ENCODE measurements at places on chromosomes 5 and 9.

- DNase-seq: no peak
Measured at GRCh38 chr5:145796318-145796717, 38.8 kb downstream of the PRELID2 start.

GRCh38 chr9:105053209-105053652 is 125.3 kb upstream of the ABCA1 start:
- DNase-seq: no peak

DNA sequence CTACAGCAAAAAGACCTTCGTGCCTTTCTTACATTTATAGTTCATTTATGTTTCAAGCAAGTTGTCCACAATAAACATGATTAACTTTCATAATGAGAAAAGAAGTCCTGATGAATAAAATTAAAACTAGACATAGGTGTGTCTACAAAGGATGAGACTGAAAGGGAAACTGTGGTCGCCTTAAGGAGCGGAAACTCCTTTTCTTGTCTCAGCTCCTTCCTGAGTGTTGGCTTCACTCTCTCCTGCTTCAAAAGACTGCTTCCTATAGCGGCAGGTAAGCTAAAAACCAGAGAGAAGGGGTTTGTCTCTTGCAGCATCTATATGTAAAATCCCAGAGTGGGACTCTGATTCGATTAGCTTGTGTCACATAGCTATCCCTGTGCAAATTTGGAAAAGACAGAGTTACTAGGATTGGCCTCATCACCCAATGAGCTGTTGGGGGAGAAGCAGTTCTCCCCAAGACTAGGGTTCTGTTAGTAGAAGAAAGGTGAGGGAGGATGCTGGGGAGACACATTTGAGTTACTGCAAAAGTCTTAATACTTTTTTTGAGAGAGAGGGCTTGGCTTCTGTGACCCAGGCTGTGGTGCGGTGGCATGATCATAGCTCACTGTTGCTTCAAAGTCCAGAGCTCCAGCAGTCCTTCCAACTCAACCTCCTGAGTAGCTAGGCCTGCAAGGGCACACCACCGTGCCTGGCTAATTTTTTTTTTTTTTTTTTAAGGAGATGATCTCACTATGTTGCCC is 16.8 kb upstream of the CTSL start:
- no peak for DNase-seq

DNA sequence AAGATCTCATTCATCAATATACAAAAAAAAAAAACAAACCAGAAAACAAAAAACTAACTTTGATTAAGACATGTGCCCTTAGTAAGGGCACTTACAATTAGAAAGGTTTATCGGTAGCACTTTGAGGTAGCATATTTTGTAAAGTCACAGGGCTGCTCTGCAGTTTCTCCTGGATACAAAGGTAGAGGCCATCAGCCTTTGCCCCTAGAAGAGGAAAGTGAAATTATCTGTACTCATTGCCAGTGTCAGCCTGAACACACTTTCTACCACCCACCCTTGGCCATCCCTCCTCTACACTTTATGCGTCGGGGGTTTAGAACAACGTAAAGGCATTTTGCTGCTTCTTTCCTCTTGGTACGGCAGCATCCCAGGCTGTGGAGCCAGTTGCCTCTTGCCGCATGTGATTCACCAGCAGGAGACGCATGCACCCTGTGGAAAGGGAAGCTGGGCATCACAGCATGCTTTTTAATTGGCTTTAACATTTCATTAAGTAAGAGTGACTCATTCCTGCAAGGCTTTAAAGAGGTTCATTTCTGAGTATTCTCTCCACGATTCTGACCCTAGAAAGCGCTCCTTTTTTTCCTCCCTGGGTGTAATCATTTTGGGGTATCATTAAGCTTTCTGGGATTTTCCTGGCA is 84.6 kb downstream of the CEMIP2 start:
- no peak for DNase-seq

DNA sequence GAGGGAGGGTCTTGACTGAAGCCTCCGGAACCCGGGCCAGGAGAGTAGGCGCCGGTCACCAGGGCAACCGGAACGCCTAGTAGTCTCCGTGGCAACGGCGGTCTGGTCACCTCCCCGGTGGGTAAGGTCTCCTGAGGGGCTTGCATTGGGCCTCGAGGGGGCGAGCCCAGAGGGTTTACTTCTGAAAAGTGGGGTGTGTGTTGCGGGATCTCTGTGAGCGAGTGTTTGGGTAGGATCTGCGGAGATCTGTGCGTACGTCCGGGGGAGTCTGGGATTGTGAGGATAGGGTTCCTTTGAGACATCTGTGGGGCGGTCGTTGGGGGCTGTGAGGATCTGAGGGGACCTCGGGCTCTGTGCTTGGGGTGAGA is at the start of gene FAM221B:
TSS of gene FAM221B (minus strand) at position 17 of the 368 bp plus-strand sequence. CDS start 2,571 bp downstream, outside the sequence.
- DNase-seq: peak; percentile 45

GRCh38 chr5:126752081-126752785 is 24.7 kb upstream of the LMNB1 start:
- no peak for DNase-seq

DNA sequence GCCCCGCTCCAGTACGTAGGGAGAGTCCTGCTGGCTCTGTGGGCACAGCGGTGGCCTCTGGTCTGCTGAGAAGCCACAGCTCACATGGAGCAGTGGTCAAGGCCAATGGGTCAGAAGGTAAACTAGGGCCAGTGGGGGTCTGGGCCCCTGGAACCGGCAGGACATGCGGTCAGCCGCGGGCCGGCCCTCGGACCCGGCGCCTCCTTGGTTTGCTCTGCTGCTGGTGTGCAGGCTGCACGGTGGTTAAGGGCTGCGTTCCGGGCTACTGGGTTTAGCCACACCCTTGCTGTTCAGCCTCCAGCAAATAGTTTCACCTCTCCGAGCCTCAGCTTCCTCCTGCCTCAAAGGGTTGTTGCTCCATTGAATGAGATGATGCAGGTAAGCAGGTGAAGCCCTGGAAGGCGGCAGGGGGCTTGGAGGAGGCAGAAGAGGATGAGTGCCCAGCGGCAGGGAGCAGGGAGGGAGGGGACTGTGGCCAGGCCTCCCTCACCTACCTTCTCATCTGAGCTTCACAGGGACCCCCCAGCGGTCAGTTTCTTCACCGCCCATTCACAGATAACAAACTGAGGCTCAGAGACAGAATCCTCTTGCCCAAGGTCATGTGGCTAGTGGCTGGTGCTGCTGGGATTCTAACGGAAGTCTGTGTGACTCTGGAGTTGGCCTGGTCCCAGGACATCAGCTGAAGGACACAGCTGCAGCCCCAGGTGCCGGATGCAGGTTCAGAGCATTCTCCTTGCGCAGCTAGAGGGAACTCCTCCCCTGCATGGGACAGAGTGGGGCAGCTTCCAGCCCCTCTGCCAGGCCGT is 3.7 kb upstream of the COL5A1 start:
- DNase-seq: no peak

- DNase-seq: peak; percentile 72
Measured at GRCh38 chr5:78983601-78984438, 1.3 kb downstream of the ARSB start.

DNA sequence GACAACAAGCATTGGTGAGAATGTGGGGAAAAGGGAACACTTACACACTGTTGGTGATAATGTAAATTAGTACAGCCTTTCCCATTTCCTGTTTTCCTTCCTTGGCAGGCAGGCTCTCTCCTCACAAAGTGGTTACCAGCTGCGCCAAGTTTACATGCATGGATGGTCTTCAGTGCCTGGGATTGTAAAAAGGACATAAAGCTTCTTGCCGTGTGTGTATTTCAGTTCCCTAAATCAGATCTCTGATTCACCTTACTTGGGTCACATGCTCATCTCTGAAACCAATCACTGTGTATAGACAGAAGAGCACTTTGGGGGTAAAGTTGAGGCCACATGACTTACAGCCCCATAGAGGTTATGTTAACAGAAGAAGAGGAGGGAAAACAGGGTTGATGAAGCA is 92.8 kb downstream of the CAVIN4 start:
- DNase-seq: peak; percentile 2

GRCh38 chr5:109529520-109529919 is 119.7 kb upstream of the PJA2 start:
- DNase-seq: no peak

- DNase-seq: no peak
Measured at GRCh38 chr5:174064171-174064570, 18.7 kb downstream of the NSG2 start.

DNA sequence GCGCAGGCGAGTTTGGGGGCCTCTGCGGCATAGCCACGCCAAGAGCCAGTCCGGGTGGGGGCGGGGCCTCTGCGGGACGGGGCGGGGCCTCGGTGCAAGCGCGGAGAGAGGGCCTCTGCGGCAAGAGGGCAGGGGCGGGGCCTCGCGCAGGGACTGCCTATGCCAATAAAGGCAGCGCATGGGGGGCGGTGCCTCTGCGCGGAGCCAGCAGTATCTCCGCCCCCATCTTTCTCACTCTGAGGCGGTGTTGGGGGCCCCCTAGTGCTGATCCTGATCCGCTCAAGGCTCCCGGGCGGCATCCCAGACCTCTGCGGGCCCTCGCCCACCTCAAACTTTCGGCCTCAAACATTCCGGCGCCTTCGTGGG is 9.2 kb upstream of the GPRIN1 start:
- peak; percentile 28 for DNase-seq

- DNase-seq: no peak
Measured at GRCh38 chr9:74006935-74007334, 490.2 kb upstream of the RORB start.

DNA sequence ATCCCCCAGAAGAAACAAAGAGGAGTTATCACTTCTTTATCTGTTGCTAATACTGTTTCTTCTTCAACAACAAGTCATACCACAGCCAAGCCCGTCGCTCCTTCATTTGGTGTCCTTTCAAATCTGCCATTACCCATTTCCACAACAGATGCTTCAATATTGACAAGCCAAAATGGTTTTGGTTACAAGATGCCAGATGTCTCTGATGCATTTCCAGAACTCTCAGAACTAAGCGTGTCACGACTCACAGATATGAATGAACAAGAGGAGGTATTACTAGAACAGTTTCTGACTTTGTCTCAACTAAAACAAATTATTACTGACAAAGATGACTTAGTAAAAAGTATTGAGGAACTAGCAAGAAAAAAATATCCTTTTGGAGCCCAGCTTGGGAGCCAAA is 16.0 kb upstream of the HAND1 start:
- no peak for DNase-seq

DNA sequence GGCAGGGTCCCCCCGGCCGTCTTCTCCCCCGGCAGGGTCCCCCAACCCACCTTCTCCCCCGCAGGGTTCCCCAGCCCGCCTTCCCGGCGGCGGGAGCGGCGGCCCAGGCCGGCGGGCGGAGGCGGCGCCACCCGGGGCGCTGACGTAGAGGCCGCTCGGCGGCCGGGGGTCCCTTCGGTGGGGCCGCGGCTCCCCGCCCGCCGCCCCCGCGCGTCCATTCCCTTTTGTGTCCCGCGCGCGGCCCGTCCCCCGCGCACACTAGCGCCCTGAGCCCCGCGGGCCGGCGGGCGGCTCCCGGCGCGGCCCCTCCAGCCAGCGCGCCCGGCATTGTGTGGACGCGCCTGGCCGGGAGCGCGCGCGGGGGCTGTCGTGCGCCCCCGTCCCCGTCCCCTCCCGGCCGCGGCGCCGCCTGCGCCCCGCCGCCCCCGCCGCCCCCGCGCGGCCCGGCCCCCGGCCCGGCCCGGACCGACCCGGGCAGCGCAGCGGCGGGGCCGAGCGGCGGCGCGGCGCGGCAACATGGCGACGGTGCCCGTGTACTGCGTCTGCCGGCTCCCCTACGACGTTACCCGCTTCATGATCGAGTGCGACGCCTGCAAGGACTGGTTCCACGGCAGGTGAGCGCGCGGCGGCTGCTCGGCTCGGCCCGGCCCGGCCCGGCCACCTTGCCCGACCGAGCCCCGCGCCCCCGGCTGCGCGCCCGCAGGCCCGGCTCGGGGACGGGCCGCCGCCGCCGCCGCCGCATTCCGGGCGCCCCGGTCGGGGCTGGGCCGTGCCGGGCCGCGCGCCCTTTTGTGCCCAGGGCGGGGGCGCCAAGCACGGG is at the start of gene PHF2:
TSS of gene PHF2 (plus strand) at position 327 of the 820 bp plus-strand sequence. CDS start at position 517, 190 bp downstream.
- DNase-seq: no peak

- DNase-seq: no peak
Measured at GRCh38 chr5:59760785-59761348, 132.7 kb downstream of the PDE4D start.

DNA sequence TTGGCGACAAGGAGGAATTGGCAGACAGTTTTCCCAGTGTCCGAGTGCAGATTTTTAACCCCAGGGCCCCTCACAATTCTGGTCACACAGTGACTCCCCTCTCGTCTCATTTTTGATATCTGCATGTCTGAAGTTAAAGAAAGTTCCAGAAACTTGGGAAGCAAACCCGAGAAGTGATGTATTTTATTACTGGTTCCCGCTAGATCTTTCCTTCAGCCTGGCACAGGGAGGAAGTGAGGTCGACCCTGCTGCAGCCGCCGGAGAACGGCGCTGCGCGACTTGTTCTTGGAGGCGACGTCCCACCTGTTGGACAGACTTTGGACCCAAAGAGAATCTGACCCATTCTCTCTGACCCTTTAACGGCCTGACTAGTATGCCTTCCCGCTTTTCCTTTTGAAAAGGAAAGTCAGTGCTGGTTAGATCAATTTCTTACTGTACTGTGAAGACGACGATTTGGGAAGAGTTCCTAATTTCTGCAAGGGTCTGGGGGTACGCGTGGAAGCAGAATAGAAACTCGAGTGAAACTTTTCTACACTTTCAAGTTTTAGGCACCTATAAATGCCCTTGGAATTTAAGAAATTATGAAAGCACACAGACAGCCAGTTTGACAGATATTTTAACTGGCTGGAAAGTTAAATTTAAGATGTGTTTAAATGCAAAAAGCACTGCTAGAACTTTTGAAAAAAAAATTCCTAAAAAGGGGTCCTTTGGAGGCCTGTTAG is 744 bp downstream of the OTULIN start:
- DNase-seq: peak; percentile 16

DNA sequence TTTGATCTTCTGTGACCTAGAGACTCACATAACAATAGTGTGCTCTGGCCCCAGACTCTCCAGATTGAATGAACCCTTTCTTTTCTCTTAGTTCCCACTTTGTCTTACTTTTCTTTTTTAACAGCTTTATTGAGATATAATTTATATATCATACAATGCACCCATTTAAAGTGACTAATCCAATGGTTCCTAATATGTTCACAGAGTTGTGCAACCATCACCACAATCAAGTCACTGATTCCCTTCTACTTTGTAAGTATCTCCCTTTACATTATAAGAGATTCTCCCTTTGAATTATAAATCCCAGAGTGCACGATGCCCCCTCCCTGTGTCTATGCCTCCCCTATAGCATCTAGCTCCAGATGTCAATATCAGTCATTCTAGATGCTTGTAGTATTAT is 172.4 kb downstream of the HINT1 start:
- no peak for DNase-seq

GRCh38 chr9:113887436-113887835 is 11.3 kb downstream of the ZNF618 start:
- no peak for DNase-seq

DNA sequence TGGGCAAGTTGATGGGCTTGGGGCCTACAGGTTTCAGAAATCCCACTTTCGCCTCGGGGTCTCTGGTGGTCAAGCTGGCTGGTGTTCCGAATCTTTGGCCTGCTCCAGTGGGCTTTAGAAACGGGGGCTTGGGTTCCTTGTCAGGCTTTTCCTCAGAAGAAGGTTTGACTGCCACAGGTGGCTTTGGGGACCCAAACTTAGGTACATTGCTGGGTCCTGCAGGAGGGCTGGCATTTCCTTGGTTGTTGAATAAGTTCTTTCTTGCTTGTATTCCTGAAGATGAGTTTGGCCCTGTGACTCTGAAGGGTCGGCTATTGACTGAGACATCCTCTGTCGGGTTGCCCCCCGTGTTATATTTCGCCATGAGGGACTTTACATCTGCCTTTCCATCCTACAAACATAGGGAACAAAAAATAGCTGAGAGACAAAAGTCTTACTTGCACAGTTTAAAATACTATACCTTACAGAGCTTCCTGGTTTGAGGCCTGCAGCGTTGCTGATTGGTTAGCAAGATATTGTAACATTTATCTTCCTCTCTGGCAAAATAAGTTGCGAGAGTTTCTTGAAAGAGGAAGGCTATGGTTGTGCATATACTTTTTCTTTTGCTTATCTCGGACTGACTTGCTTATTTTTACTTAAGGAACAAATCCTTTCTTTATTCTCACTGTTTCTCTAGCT is 16.6 kb downstream of the FYB1 start:
- DNase-seq: no peak
